ENCODE measurements at places on chromosomes 6 and 20.

- DNase-seq: no peak
These were observed 207.8 kb downstream of the JARID2 start for GRCh38 chr6:15453622-15454021.

DNA sequence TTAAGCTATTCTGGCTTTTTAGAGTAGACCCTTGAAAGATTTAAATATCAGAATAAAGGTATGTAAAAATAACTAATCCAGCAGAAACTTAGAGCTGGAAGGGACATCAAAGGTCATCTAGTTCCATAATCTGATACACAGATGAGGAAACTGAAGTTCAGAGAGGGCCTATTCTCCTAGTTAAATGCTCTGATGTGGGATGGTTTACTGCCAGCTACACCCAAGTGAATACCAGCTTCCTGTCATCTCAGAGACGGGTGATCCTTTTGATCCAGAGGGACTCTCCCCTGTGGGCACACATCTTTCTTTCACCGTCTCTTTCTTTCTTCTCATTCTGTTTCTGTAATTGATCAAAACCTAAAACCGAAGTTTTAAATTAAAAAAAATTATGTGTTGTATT is 94.1 kb downstream of the MAN1A1 start:
- DNase-seq: no peak

- DNase-seq: no peak
These were observed 242.1 kb downstream of the HACE1 start for GRCh38 chr6:104617591-104617990.

- DNase-seq: peak; percentile 77
These were observed 27.9 kb downstream of the PLEKHG1 start for GRCh38 chr6:150627585-150628025.

DNA sequence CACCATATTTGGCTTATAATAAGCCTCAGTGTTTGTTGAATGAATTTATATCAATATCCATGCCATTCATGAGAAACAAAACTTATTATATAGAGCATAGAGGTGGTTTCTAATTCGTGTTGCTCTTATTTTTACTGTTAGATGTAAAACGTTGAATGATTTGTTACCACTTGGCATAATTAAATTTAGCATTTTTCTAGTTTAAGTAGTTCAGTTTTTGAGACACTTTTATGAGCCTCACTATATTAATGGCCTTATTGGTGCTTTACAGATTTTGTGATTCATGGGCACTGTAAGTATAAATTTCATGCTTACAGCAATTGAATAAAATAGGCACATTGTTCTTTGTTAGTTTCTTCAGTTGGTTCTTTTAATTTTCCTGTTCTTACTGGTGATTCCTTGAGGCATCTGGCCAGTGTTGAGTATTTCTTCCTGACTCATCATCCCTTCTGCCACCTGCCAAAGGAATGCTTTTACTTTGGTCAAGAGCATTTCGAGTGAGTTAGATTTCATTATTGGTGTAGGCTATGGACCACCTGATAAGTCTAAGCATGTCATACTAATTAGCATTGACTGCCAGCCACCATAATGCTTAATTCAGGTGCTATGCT is 34.8 kb downstream of the CDKAL1 start:
- peak; percentile 68 for DNase-seq

- no peak for DNase-seq
These were observed 28.3 kb downstream of the RSPO4 start for GRCh38 chr20:973785-974194.

DNA sequence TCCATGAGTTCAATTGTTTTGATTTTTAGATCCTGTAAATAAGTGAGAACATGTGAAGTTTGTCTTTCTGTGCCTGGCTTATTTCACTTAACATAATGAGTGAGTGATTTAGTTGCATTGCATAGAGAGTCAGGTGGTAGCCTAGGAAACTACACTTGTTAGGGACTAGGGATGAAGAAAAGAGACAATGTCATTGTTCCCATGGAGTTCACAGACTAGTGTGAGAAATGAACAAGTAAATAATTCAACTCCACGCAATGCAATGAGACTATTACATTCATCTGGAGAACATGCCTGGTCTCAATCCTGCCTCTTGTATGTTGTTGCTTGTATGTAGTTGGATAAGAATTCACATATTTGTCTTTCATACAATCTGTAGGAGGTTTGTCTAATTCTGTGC is 76.3 kb upstream of the B3GAT2 start:
- no peak for DNase-seq

DNA sequence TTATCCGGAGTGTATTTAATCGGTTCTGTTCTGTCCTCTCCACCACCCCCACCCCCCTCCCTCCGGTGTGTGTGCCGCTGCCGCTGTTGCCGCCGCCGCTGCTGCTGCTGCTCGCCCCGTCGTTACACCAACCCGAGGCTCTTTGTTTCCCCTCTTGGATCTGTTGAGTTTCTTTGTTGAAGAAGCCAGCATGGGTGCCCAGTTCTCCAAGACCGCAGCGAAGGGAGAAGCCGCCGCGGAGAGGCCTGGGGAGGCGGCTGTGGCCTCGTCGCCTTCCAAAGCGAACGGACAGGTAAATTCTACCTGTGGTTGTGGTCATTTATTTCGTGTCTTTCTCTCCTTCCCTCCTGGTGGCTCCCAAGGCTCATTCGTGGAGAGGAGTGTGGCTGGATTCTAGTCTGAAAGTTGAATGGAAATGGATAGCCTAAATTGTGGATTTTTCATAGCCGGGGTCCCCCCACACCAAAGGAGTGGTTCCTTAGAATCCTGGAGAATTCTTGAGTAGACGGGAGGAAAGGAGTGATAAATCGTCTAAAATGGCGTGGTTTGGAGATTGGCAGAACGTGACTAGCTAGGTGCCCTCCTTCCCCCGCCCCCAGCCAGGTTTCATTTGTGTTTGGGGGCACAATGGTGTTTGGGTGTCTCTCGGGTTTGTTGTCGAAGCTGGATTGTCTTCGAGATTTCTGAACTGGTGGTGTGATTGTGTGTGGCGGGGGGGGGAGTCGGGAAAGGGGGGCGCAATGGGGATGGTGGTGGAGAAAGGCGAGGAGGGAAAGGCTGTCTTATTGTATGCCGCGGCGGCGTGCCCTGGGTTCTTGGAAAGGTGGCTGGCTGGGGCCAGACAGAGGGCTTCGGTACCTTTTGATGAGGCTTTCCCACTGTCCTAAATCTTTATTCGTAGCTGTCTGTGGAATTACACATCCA is 673 bp downstream of the MARCKS start:
- peak; percentile 38 for DNase-seq

GRCh38 chr20:57288651-57289277 is 22.3 kb upstream of the BMP7 start:
- no peak for DNase-seq

- no peak for DNase-seq
These were observed 17.1 kb downstream of the HIVEP2 start for GRCh38 chr6:142927904-142928303.
